ENCODE measurements at places on chromosomes 3 and 15. TPM values are rescaled to one million over a fixed set of nuclear protein-coding genes. Genes with fewer than 3 reads are reported as not detected.

DNA sequence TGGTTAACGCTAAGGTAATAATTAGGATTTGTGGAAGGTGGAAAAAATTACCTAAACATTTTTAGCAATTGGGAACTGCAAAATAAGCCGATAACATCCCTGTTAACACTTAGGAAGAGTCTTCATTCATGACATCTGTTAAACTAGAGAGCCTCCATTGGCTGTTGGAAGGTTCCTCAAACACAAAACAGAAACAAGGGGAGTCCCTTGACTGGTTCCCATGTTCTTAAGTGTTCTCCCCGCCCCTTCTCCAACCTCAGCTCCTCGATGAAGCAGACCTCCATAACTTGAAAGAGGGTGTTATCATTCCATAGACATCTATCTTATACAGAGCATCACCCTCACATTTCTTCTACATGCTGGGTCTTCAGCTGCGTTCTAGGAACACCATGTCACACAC is 2.5 kb downstream of the SLC22A13 start:
- H3K27me3 ChIP-seq, result no peaks in the 10 kb centered on the region
- H3K27ac ChIP-seq, result no peak overlapping the region
- DNase-seq, result no peak
- H3K4me3 ChIP-seq, result no peak overlapping the region

DNA sequence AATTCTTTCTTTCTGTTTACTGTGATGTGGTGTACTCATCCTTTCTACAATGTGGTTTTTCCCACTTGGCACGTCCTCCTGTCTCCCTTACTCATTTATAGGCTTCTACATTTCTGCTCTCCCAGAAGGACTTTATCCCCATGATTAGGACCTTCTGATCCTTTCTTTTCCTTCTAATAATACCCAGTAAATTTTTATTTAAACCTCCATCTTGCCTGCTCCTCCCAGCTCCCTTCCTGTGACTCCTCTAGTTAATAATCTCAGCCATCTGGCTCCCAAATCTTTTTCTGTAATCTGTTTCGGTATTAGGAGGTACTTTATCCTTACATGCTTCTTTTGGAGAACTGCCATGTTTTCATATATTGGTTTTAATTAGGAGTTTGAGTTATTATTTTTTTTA is 11.2 kb upstream of the P2RY1 start:
- no peaks in the 10 kb centered on the region for H3K4me1 ChIP-seq
- no peak overlapping the region for H3K27ac ChIP-seq
- H3K27me3 ChIP-seq, result no peaks in the 10 kb centered on the region
- no peak overlapping the region for H3K4me3 ChIP-seq
- H3K36me3 ChIP-seq, result no peaks in the 10 kb centered on the region

DNA sequence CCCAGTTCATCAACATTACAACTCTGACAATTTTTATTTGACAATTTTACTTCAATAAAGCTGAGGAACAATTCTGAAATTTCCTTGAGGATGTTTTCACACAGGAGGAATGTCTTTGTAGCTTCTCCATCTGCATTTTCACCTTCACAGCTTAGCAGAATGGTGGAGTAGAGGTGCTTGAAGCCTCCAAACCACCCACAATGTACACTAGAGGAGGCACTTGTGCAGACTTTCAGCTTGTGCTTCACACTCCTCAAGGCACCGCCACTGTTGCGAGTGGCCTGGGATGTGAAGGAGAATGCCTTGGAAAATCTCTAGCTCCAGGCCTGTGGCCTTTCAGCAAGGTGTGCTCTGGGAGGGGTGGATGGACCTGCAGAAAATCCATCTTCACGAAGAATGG is 181.9 kb downstream of the EPHB1 start:
- no peaks in the 10 kb centered on the region for H3K36me3 ChIP-seq
- no peaks in the 10 kb centered on the region for H3K27me3 ChIP-seq
- no peak overlapping the region for H3K4me3 ChIP-seq
- no peaks in the 10 kb centered on the region for H3K4me1 ChIP-seq
- no peak overlapping the region for H3K27ac ChIP-seq

- no peak overlapping the region for H3K4me3 ChIP-seq
- no peak overlapping the region for H3K27ac ChIP-seq
- no peak for DNase-seq
- H3K27me3 ChIP-seq, result no peaks in the 10 kb centered on the region
- no peaks in the 10 kb centered on the region for H3K36me3 ChIP-seq
Observed at GRCh38 chr3:71896751-71897150, 111.8 kb upstream of the PROK2 start.

GRCh38 chr3:15805756-15806266 is 8.0 kb upstream of the ANKRD28 start:
- no peaks in the 10 kb centered on the region for H3K27me3 ChIP-seq
- no peak for DNase-seq
- H3K27ac ChIP-seq, result no peak overlapping the region
- no peaks in the 10 kb centered on the region for H3K4me1 ChIP-seq
- H3K36me3 ChIP-seq, result no peaks in the 10 kb centered on the region
- H3K4me3 ChIP-seq, result no peak overlapping the region

DNA sequence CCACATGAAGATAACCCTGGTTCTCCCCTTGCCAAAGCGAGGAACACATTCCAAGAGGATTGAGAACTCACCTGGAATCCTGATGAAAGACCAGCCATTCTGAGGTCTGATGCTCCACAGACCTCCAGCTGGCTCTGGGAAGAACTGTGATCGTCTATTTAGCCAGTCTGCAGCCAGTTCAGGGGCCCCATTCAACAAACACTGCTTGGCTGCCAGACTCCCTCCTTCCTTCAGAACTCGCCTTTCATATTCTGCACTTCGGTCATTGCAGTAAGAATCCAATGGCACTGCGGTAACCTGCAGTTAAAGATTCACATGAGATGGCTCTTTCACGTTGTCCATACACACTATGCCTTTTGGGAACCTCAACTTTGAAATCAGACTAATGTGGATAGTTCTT is 67.6 kb downstream of the CHAC1 start:
- H3K36me3 ChIP-seq, result peaks cover 8% of the 10 kb centered on the region
- H3K4me3 ChIP-seq, result no peak overlapping the region
- peaks cover 77% of the 10 kb centered on the region for H3K4me1 ChIP-seq

GRCh38 chr3:145183261-145183660 is 977.7 kb downstream of the PLOD2 start:
- H3K27me3 ChIP-seq, result no peaks in the 10 kb centered on the region
- no peaks in the 10 kb centered on the region for H3K36me3 ChIP-seq
- H3K27ac ChIP-seq, result no peak overlapping the region
- H3K4me1 ChIP-seq, result no peaks in the 10 kb centered on the region

DNA sequence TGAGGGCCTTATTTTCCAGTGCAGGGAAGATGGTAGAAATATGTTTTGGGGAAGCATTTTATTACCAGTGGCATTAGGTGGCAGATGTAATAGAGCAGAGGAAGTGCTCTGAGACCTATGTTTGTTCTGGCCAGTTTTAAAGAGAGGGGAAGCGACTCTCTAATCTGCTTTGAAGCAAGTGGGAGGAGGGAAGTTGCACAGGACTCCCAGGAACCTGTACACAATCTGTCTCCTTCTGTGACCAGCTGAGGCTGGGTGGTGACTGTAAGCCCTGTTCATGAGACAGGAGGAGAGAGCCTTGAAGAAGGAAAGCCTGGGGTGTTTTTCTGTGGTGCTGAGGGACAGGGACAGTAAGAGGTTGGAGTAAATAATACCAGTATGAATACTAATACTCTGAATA is 60.5 kb downstream of the LPP start:
- no peak overlapping the region for H3K4me3 ChIP-seq
- H3K36me3 ChIP-seq, result peaks cover 8% of the 10 kb centered on the region
- no peaks in the 10 kb centered on the region for H3K27me3 ChIP-seq
- H3K27ac ChIP-seq, result peak overlapping the region; percentile 72
- peaks cover 2% of the 10 kb centered on the region for H3K4me1 ChIP-seq

GRCh38 chr3:101637451-101637850 is 39.5 kb downstream of the ZBTB11 start:
- no peak overlapping the region for H3K4me3 ChIP-seq
- H3K36me3 ChIP-seq, result no peaks in the 10 kb centered on the region

DNA sequence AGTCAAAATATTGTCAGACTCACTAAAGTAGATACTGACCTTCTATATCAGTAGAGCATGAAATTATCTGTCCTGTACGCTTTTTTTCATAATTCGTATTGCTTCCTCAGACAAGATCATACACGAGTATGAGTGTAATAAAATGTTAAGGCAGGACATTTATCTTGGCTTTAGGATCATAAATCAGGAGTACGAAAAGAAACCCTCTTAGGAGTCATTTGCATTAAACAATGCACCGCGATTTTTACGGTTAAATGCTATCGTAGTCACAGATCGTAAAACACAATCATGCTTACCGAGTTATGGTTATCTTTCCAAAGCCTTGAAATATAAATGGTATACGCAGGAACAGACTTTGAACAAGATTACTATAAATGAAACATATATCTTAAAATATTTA is 510.3 kb upstream of the ROBO1 start:
- H3K27ac ChIP-seq, result no peak overlapping the region
- no peaks in the 10 kb centered on the region for H3K4me1 ChIP-seq
- no peaks in the 10 kb centered on the region for H3K36me3 ChIP-seq
- no peaks in the 10 kb centered on the region for H3K27me3 ChIP-seq
- DNase-seq, result no peak

- H3K4me3 ChIP-seq, result no peak overlapping the region
- peaks cover 16% of the 10 kb centered on the region for H3K4me1 ChIP-seq
- H3K27ac ChIP-seq, result peak overlapping the region; percentile 26
- H3K27me3 ChIP-seq, result no peaks in the 10 kb centered on the region
- H3K36me3 ChIP-seq, result peaks cover 3% of the 10 kb centered on the region
Observed at GRCh38 chr15:91855684-91856489, 2.4 kb downstream of the SLCO3A1 start.

Gene EPM2AIP1
- total RNA-seq, result 19.6 TPM

Gene SPRED1
- total RNA-seq, result 49.3 TPM

Gene CRBN
- total RNA-seq, result 32.1 TPM

Gene SOX2
- 16.4 TPM for total RNA-seq

Gene SH3GL3
- total RNA-seq, result 1.7 TPM

Gene SLC9C1
- total RNA-seq, result 0.12 TPM

Gene LRRC2
- 3.1 TPM for total RNA-seq

Gene GP9
- 0.40 TPM for total RNA-seq

Gene CNTN3
- total RNA-seq, result 51.0 TPM

All from lung (tissue), 17 donors.